ENCODE measurements at places on chromosomes 12 and 14.

GRCh38 chr12:62604373-62604772 is 137.7 kb downstream of the MON2 start:
- DNase-seq: no peak

DNA sequence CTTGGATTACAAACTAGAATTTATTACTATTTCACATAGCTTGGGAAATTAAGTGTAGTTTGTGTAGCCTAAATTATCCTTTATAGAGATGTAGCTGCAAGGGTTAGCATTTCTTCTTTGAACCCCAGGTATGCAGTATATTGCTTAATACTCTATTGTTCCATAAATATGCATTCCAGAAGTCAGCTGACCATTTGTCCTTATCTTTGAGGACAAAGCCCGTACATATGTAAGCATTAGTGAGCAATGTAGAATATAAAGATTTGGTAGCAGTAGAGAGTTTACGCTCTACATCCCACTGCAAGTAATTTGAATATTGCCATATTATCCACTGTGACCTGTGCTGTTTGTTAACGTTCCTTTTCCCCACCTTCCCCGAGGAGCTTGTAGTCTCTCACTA is 26.9 kb downstream of the PPM1A start:
- peak; percentile 20 for DNase-seq

DNA sequence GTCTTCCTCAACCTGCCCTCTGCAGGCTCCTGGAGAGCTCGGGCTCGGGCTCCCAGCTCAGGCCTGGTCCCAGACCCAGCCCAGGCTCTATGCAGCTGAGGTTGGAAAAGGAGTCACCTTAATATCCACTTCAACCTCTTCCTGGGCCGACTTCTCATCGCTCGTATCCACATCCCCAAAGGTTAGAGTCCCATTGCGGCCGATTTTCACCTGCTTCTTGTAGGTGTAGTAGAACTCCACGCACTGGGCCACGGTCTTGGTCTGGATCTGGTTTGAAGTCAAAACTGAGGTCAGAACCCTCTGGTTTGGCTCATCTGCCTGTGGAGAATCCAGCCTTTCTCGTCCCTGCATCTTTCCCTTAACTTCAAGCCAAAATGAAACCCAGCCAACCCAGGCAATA is 8.4 kb upstream of the PNMA1 start:
- DNase-seq: no peak

DNA sequence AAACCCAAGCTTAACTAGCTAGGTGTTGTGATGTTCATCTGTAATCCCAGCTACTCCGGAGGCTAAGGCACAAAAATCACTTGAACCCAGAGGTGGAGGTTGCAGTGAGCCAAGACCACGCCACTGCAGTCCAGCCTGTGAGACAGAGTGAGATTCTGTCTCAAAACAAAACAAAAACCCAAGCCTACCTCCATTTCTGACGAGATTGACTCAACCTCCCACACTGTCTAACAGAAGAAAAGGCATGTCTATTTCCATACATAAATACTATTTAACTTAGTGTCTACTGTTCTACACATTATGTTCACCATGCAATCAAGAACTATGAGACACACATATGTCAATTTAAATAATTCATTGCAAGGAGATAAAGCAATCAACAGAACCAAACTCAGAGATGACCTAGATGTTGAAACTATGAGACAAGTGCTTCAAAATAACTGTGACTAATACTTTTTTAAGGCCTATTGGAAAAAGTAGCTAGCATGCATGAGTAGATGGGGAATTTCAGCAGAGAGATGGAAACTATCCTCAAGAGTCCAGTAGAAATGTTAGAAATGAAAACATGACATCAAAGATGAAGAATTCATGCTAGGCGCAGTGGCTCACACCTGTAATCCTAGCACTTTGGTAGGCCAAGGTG is 75.9 kb upstream of the DHRS4 start:
- no peak for DNase-seq

GRCh38 chr14:103006106-103006505 is 51.2 kb downstream of the CDC42BPB start:
- DNase-seq: no peak

- peak; percentile 18 for DNase-seq
Observed at GRCh38 chr12:105067511-105068031, 16.7 kb downstream of the ALDH1L2 start.

- no peak for DNase-seq
Observed at GRCh38 chr14:93086441-93087055, 29.2 kb downstream of the ITPK1 start.

GRCh38 chr12:7485095-7485494 is 18.5 kb downstream of the CD163 start:
- DNase-seq: no peak

DNA sequence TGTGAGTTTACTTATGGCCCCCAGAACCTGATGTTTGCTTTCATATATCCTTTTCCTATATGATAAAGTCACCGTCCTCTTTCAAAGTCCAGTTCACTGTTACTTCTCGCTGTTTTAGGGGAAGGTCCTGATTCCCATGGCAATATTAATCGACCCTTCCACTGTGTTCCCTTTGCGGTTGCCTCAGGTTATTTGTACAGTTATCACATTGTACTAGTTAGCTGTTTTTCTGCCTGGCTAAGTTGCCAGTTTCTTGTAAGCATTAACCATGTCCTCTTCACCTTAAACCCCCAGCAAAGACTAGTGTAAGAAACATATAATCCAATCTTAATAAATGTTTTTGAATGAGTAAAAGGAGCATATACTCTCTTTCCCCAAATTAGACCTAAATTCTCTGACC is 115.0 kb upstream of the PPFIA2 start:
- DNase-seq: no peak

DNA sequence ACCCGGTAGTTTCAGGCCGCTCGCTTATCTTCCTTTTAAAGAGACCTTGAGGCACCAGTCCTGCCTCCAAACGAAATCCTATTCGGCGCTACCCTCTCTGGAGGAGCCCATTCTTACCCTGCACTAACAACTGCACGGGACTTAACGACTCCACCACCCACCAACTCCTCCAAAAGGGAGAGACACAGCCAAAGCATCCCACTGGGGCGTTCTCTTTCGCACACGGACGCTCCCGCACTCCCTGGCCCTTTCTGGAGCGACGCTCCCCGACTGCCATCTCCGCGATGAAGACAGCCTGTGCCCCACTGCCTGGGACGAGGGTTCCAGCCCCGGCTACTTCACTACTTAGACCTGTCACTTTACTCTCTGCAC is 650 bp downstream of the GALC start:
- DNase-seq: no peak

DNA sequence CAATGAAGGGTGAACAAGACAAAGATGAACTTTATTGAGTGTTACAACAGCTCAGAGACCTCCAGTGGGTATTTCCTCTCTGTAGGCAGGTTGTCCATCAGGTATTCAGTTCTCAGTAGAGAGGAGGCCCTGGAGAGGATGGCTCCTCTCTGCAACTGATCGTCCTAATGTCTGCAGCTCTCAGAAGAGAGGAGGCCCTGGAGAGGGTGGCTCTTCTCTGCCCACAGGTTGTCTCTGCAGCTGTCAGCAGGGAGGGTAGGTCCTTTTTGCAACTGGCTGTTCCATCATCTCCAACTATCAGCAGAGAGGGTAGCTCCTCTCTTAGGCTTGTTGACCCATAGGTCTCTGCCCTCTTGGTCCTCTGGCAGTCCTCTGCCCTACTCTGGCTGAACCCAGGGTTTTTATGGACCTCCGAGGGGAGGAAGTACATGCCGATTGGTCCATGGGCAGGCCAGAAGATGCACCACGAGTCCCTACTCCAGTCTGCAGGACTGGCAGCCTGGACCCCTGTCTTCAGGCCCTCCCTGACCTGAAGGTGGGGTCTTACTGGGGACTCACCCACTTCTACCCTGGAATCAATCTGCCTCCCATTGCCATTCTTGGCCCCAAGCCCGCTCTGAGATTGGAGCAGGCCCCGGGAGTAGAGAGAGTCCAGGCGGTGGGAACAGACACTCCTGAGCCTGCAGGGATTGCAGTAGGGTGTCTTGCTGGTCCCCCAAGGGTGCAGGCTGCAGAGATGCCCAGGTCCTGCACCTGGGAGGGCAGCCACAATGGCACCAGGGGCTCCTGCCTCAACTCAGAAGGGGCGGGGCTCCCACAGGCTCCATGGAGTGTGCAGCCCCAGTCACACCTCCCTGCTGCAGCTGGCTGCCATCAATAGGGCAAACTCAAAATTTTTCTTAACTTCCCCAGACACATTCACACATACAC is 2.3 kb downstream of the TMEM116 start:
- DNase-seq: no peak

DNA sequence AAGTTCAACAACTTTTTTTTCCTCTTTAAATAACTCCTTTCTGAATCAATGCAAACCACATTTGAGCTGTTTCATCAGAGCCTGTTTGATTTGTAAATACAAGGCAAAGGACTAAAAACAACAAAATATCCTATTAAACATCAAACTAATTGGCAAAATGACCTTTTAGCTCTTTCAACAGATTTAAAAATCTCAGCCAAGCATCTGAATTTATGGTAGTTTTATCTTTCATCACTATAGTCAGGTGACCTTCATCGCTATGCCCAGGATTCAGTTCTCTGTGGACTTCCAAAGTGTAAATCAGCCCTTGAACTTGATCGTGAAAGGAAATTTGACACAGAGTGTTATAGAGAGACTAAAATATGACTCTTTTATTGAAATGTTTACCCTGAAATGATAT is 1554.5 kb upstream of the FLRT2 start:
- DNase-seq: no peak

GRCh38 chr14:59126714-59127436 is 61.6 kb upstream of the DAAM1 start:
- DNase-seq: peak; percentile 60

DNA sequence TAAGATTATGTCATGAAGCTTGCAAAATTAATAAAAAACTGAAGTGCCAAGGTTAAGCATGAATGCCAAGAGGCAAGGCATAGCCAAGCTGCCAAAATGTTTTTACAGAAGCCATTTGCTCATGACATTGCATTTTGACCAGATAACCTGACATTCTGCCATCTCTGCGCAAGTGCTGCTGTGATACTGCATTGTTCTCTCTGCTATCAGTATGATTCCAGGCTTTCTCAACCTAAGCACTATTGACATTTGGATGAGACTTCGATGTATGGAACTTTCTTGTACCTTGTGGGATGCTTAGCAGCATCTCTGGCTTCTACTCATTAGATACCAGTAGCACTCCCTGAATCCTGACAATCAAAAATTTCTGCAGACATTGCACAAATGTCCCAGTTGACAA is 139.2 kb downstream of the RASSF9 start:
- no peak for DNase-seq

DNA sequence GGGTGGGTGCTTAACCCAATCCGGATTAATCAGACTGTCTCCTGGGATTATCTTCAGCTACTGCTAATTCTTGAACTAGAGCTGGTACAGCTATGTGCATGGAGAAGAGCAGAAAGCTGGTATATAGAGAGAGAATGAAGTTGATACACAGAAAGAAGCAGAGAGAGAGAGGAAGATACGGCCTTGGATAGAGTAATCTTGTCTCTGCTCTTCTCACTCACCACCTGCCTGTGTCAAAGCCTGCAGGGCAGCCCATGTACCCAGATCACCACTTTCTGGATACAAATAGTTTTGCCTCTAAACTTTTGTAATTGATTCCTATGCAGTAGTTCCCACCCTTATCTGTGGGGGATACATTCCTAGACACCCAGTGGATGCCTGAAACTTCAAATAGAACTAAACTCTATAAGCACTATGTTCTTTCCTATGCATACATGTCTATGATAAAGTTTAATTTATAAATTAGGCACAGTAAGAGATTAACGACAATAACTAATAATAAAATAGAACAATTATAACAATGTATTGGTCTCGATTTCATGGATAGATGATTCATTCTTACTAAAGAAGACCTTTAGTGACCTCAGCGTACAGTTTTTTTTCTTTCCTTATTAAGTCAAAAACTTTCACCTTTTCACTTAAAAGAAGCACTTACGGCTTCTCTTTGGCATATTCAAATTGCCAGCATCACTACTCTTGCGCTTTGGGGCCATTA is 45.5 kb downstream of the YEATS4 start:
- peak; percentile 54 for DNase-seq

DNA sequence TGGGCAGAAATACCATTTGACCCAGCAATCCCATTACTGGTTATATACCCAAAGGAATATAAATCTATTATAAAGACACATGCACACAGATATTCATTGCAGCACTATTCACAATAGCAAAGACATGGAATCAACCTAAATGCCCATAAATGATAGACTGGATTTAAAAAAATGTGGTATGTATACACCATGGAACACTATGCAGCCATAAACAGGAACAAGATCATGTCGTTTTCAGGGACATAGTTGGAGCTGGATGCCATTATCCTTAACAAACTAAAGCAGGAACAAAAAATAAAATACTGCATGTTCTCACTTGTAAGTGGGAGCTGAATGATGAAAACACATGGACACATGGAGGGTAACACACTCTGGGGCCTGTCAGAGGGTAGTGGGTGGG is 335.6 kb downstream of the BTG1 start:
- no peak for DNase-seq

- no peak for DNase-seq
Observed at GRCh38 chr14:26218861-26219260, 379.0 kb downstream of the NOVA1 start.

GRCh38 chr12:109858764-109859163 is 21.6 kb downstream of the GLTP start:
- no peak for DNase-seq

GRCh38 chr12:105783983-105784947 is 354.5 kb downstream of the NUAK1 start:
- peak; percentile 31 for DNase-seq

GRCh38 chr14:94977016-94977415 is 180.3 kb downstream of the DICER1 start:
- DNase-seq: no peak

- no peak for DNase-seq
Observed at GRCh38 chr12:39824505-39825212, 205.1 kb upstream of the ABCD2 start.

DNA sequence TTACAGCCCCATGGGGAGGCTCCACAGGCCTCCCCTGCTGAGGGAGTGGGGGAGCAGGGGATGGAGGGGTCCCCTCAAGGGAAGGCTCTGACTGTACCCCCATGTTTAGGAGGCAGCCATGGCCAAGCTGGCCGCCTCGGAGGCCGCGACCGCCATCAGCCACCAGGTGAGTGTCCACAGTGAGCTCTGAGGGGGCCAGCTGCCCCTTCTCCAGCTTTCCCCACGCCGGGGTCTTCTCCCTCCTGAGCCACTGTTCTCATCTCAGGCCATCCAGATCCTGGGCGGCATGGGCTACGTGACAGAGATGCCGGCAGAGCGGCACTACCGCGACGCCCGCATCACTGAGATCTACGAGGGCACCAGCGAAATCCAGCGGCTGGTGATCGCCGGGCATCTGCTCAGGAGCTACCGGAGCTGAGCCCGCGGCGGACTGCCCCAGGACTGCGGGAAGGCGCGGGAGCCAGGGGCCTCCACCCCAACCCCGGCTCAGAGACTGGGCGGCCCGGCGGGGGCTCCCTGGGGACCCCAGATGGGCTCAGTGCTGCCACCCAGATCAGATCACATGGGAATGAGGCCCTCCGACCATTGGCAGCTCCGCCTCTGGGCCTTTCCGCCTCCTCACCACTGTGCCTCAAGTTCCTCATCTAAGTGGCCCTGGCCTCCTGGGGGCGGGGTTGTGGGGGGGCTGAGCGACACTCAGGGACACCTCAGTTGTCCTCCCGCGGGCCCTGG is 13.6 kb downstream of the ACADS start:
- no peak for DNase-seq

- DNase-seq: no peak
Observed at GRCh38 chr12:56487448-56488040, 417 bp downstream of the GLS2 start.

Data from fibroblast of upper back skin (primary cell).